ENCODE measurements at places on chromosomes 2 and 18. TPM values are rescaled to one million over a fixed set of nuclear protein-coding genes. Genes with fewer than 3 reads are reported as not detected.
A peak's percentile ranks its signal among the peaks of the same experiment; 100 is the strongest.

GRCh38 chr2:225779829-225780228 is 380.3 kb downstream of the NYAP2 start:
- ATAC-seq = no peak

The C2orf81 gene
- total RNA-seq = 1.4 TPM

DNA sequence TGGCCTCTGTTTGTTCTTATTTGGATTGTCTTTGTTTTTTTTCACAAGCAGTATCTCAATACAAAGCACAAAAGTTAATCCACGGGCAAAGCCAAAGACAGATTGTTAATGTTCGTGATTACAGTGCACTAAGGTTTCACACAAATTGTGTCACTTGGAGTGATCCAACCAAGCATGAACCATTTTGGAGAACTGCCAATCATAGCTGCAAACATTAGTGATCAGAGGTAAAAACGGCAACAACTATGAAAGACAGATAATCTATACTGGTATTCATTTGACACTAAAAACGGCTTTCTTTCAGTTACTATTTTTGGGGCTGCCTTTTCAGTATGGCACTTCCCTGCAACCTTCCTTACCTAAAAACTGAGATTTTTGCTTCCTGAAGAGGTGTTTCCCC is 213.1 kb upstream of the GULP1 start:
- no peak for ATAC-seq

DNA sequence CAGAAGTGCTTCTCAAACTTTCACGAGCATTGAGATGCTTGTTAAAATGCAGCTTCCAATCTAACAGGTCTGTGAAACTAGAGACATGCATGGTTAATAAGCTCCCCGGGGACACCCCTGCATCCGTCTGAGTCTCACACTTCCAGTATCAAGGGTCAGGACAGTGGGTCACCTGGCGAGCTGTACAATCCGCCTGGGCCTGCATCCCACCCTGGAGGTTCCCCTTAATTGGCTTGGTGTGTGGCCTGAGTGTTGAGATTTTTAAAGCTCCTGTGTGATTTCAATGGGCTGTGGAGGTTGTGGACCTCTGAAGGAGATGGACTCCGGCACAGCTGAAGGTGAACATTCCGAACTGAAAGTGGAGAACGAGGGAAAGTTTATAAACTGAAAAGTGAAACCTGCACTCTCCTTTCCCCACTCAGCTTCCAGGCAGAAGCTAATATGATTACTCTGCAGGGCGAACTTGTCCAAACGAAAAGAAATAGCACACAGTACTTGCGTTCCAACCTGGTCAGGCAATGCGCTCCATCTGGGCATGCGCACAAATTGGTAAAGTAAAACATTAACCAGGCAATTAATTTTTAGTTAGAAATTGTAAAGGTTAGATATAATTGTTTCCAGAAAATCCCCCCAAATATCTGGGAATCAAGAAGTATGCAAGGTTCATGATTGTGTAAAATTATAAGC is 191.7 kb upstream of the ALKAL2 start:
- no peak for ATAC-seq

The LIMS4 gene
- 5.1 TPM for total RNA-seq

DNA sequence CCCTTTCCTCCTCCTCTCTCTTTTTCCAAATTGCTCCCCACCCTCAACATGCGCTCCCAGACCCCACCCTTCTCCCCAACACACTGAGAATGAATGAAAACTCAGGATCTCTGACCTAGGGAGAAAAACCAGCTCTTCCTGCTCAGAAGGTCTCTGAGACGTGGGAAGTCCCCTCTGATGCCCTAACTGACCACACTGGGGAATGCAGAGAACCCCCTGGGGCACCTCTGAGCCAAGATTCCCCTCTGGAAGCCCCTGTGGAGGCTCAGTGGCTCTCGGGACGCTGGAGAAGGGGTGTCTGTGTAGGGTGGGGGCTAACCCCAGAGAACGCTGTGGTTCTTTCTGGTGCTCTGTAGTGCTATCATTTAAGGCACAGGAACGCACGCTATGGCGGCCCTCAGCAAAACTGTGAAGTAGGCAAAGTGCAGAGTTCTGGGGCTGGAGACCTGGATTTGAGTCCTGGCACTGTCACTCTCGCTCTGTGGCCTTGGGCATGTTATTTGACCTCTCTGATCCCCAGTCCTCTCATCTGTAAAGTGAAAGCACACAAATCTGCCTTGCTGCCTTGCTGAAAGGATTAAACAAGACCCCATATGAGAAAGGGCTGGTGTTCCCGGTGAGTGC is 17.1 kb downstream of the ATOH8 start:
- ATAC-seq = no peak

DNA sequence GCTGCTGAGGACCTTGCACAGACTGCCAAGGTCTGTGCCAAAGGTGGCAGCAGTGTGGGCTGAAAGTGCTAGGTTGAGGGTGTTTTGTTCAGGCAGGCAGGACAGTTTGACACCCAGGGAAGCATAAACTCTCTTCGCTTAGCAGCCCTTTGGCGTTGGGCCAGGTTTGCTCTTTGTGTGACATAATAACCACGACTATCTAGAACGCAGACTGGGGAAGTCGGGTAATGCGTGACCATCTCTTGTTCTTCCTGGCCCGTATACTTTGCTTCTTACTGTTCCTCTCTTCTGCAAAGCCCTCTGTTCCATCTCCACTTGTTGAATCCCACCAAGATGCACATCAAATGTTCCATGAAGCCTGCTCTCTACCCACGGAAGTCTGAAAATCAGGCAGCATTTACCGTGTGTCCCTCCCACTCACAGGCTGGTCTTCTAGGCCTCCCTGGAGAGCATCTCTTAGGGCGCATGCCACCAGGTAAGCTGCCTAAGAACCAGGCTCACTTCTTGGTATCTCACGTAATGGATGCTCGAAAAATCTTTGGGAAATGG is 96.7 kb upstream of the LMAN1 start:
- ATAC-seq = no peak

- ATAC-seq = no peak
Observed at GRCh38 chr2:64165706-64166105, 21.5 kb upstream of the PELI1 start.

GRCh38 chr2:158731386-158731785 is 63.7 kb upstream of the DAPL1 start:
- no peak for ATAC-seq

The NOSTRIN gene
- total RNA-seq = 15.3 TPM

- no peak for ATAC-seq
Observed at GRCh38 chr2:40540026-40540425, 88.1 kb upstream of the SLC8A1 start.

The UXS1 gene
- total RNA-seq = 34.7 TPM

GRCh38 chr18:44986933-44987332 is 306.2 kb downstream of the SETBP1 start:
- ATAC-seq = no peak

GRCh38 chr2:197284956-197285355 is 25.6 kb downstream of the ANKRD44 start:
- ATAC-seq = no peak

DNA sequence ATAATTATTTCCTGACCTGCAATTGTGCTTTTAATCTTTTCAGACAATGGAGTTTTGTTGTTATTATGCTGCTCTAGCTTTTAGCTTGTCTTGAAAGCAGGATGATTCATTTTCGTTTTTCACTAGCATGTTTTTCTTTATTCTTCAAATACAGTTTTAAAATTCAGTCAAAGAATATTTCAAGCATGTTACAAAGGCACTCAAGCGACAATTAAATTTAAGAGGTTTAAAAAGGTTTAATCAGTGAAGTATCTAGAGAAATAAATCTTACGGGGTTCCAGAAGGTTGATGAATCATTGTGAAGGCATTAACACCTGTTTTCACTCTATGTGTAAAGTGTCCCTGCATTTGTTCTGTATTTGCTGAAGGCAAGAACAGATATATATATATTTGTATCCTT is 390.7 kb upstream of the TMEFF2 start:
- no peak for ATAC-seq

- no peak for ATAC-seq
Observed at GRCh38 chr18:69205925-69206324, 194.8 kb upstream of the DOK6 start.

The RPRM gene
- 1.2 TPM for total RNA-seq

The ALK gene
- total RNA-seq = 0.94 TPM

- no peak for ATAC-seq
Observed at GRCh38 chr18:31553800-31554199, 37.9 kb upstream of the TTR start.

- peak; percentile 71 for ATAC-seq
Observed at GRCh38 chr2:39227628-39228412, 15.9 kb downstream of the CDKL4 start.

- no peak for ATAC-seq
Observed at GRCh38 chr2:232574674-232575403, 24.4 kb downstream of the EIF4E2 start.

The FLACC1 gene
- 3.8 TPM for total RNA-seq

The IL18RAP gene
- not detected for total RNA-seq

DNA sequence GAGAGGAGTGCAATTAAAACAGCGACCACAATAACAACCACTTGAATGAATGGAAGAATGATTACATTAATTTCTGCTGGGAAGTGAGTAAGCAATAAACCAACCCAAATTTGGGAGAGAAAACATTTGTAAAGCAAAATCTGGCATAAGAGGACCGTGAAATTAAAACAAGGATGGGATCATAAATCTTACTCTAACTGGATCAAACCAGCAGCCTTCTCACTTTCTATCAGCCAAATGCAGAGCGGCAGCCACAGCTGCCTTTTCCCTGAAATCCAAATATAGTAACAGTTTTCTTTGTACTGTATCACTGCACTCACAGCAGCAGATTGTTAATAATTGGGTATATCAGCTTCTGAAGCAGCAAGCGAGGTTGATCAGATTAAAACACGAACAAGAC is 245.2 kb upstream of the REG3G start:
- ATAC-seq = no peak

DNA sequence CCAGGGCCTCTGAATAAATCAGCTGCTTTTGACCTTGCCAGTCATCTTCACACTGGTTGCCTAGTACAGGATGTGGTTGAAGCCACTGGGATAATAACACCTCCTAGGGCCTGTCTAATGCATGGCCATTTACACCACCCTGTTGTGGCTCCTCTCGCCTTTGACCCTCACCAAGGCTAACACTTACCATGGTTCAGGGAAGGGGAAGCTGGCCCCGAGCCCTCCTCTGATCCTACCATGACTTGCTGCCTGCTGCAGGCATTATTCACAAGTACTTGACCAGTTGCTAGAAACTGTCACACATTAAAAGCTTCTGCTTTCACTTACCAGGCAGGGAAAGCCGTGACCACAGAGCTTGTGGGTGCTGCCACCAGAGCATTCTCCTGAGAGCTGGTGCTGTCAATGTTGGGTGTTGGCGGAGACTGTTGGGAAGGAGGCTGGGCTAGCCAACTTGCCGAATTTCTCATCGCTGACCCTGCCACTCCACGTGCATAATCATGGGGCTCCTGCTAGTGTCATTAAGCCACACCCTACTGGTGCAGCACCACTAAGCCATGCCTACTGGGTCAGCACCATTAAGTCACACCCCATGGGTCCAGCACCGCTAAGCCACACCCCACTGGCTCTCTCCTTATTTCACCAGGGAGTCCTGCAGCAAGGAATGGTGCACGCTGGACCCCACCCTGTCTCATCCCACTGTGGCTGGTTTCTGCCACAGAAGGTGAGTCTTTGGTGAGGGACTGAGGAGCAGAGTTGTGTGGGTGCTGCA is 47.0 kb upstream of the TTC39C start:
- ATAC-seq = peak; percentile 22

The UGGT1 gene
- total RNA-seq = 55.4 TPM

GRCh38 chr2:207111757-207112156 is 54.0 kb downstream of the KLF7 start:
- no peak for ATAC-seq

The AQP12B gene
- total RNA-seq = not detected

The WDSUB1 gene
- 6.2 TPM for total RNA-seq

DNA sequence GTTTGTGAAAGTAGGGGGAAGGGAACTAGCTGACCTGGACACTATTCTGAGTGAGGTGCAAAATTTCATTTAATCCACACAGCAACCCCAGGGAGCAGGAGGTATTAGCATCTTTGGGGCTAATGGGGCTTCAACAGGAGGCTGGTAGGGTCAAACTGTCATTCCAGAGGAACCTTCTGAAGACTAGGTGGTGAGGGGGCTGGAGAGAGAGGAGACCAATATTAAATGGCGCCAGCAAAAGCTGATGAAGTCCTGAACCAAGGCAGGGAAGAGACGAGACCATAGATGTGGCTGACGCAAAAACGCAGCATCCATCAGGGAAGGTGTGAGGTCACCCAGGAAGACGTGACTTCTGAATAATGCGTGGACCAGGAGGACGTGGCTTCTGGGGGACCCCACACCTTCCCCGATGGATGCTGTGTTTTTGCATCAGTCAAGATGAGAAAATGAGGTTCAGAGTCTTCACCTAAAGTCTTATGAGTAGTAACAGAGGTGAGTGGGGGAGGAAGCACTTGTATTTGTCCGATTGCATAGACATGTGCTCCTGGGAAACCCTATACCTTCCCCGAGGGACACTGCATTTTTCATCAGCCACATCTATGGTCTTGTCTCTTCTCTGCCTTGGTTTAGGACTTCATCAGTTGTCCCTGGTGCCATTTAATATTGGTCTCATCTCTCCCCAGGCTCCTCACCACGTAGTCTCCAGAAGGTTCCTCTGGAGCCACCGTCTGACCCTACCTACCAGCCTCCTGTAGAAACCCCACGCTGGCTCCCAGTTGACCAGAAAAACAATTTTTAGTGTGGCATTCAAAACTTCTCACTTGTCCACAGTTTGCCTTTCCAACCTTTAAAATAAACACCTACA is 188.6 kb downstream of the MYCN start:
- no peak for ATAC-seq

DNA sequence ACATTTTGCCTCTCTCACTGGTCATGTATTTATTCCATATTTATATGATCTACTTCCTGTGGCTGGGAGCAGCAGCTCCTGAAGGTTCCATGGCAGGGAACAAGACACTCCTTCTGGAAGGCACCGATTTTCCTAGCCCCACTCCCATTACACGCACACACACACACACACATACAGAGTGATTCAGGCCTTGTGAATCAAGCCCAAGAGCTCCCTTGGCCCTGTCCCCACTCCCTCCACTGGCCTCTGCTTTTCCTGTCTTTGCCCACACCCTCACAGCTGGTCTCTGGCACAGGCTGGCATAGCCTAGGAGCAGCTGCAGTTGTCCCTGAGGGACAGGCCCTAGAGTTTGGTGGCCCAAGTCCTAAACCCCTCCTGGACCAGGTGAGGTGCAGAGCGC is 201.7 kb downstream of the NAPG start:
- no peak for ATAC-seq

- ATAC-seq = no peak
Observed at GRCh38 chr18:78180741-78181140, 798.9 kb upstream of the SALL3 start.

DNA sequence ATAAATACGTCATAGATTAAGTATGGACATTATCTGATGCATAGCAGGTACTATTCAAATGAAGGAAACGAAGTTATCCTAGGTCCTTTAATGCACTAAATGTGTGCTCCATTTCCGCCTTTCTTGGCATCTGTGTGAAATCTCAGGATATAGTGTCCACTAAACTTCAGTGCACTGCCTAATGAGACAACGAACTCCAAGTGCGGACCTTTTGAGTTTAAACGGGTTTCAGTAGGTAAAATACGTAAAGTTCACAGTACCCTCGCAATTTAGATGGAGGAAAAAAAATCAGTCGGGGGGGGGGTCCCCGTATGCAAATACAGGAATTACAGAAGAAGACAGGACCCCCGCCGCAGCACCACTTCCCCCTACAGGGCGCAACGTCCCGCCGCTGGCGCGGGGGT is 729 bp upstream of the REL start:
- peak; percentile 21 for ATAC-seq

Data from gastroesophageal sphincter (tissue), 4 donors.